ENCODE measurements at places on chromosomes 5 and 9.

DNA sequence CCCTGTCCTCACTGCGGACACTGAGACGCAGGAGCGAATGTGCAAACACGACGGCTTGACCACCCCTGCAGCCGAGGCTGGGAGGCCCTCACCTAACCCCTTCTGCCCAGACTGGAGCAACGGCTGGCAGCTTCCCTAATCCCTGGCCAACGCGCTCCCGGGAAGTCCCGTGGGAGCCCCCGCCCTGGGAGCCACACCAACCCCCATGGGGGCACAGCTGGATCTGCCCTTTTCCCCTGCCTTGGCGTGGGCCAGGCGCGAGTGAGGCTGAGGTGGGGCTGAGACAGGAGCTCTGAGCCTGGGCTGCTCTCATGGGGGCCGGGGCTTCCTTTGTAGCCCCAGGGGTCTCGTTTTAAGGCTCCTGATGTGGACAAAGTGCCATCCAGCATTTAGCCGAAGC is 4.6 kb upstream of the DNLZ start:
- H3K4me3 ChIP-seq, result no peak overlapping the region
- no peak for DNase-seq
- peaks cover 2% of the 10 kb centered on the region for H3K27me3 ChIP-seq
- H3K27ac ChIP-seq, result no peak overlapping the region
- peaks cover 34% of the 10 kb centered on the region for H3K4me1 ChIP-seq
- peaks cover 39% of the 10 kb centered on the region for H3K36me3 ChIP-seq

- no peak for DNase-seq
- H3K4me3 ChIP-seq, result no peak overlapping the region
- no peaks in the 10 kb centered on the region for H3K36me3 ChIP-seq
- no peak overlapping the region for H3K27ac ChIP-seq
- H3K4me1 ChIP-seq, result no peaks in the 10 kb centered on the region
Measured at GRCh38 chr5:37771731-37772130, 68.1 kb downstream of the GDNF start.

DNA sequence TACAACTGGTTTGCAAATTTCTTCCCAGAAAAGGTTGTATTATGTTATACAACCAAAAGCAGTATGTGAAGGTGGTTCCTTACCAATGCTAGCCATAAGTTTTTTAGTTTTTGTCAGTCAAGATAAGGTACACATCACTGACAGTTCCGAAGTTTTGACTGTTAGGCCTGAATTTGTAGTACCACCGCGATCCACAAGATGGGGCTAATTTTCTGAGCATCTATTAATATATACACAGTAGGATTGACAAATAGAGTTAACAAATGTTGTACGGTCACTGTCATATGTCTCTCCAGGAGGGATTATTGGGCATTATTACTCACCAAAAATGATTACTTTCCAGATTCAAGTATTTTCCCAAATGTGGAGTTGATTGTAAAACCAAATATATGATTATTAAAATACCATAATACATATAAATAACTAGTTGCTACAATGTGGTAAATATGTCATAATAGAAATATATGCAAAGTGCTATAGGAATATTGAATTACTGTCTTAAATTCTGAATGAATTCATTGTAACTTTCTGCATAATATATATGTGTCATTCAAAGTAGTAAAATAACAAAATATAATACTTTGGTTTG is 28.4 kb upstream of the LRRC19 start:
- peak; percentile 82 for DNase-seq
- no peak overlapping the region for H3K4me3 ChIP-seq
- H3K27me3 ChIP-seq, result no peaks in the 10 kb centered on the region
- no peaks in the 10 kb centered on the region for H3K4me1 ChIP-seq
- no peak overlapping the region for H3K27ac ChIP-seq

- H3K27ac ChIP-seq, result no peak overlapping the region
- no peak overlapping the region for H3K4me3 ChIP-seq
- H3K36me3 ChIP-seq, result no peaks in the 10 kb centered on the region
- DNase-seq, result no peak
Measured at GRCh38 chr9:35962126-35962906, 4.4 kb upstream of the OR2S2 start.

- no peak overlapping the region for H3K4me3 ChIP-seq
- no peak for DNase-seq
- H3K27me3 ChIP-seq, result no peaks in the 10 kb centered on the region
- H3K36me3 ChIP-seq, result no peaks in the 10 kb centered on the region
- H3K27ac ChIP-seq, result no peak overlapping the region
Measured at GRCh38 chr9:89505911-89506310, 8.0 kb upstream of the SEMA4D start.

DNA sequence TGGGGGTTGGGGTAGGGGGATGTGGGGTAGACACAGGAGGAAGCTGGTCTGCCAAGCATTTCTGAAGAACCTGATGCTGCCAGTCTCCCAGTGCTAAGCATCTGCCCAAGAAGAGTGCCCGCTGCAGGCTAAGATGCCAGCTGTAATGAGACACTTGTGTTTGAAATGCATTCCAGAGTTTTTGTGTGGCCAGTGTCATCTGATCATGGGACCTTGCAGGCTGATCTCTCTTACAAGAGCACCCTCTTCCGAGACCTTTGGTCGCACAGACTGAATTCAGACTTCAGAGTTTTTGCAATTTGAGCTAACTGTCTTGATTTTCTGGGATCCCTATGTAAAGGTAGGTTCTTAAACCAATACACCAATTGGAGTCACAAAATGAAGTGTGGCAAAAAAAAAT is 58.1 kb downstream of the DENND1A start:
- H3K27me3 ChIP-seq, result no peaks in the 10 kb centered on the region
- peak; percentile 50 for DNase-seq
- H3K36me3 ChIP-seq, result no peaks in the 10 kb centered on the region
- no peak overlapping the region for H3K4me3 ChIP-seq
- H3K27ac ChIP-seq, result no peak overlapping the region
- H3K4me1 ChIP-seq, result no peaks in the 10 kb centered on the region

GRCh38 chr5:147507480-147508126 is 2.3 kb downstream of the DPYSL3 start:
- H3K27me3 ChIP-seq, result no peaks in the 10 kb centered on the region
- H3K4me3 ChIP-seq, result peak overlapping the region; percentile 79
- no peaks in the 10 kb centered on the region for H3K36me3 ChIP-seq
- DNase-seq, result no peak
- peaks cover 16% of the 10 kb centered on the region for H3K4me1 ChIP-seq
- peak overlapping the region; percentile 85 for H3K27ac ChIP-seq

DNA sequence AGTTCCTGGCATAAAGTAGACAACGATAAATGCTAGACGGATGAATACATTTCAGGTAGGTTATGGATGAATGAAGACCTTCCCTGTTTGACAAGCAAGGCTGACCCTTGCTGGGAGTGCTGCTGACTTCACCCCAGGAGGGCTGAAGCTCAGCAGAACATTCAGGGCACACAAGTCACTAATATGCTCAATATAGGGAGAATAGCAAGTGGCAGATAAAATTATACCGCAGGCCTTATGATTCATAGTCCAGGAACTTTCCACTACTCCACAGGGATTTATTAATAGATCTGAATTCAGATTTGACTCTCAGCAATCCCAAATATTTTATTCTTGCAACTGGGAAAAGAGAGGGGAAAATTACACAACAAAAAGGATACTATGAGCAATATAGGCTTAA is 38.2 kb upstream of the GRAMD2B start:
- no peaks in the 10 kb centered on the region for H3K4me1 ChIP-seq
- no peaks in the 10 kb centered on the region for H3K36me3 ChIP-seq
- no peaks in the 10 kb centered on the region for H3K27me3 ChIP-seq
- H3K27ac ChIP-seq, result no peak overlapping the region
- no peak overlapping the region for H3K4me3 ChIP-seq

GRCh38 chr9:251398-251797 is 36.7 kb downstream of the DOCK8 start:
- H3K4me1 ChIP-seq, result no peaks in the 10 kb centered on the region
- H3K36me3 ChIP-seq, result no peaks in the 10 kb centered on the region
- H3K27ac ChIP-seq, result no peak overlapping the region
- H3K27me3 ChIP-seq, result no peaks in the 10 kb centered on the region

DNA sequence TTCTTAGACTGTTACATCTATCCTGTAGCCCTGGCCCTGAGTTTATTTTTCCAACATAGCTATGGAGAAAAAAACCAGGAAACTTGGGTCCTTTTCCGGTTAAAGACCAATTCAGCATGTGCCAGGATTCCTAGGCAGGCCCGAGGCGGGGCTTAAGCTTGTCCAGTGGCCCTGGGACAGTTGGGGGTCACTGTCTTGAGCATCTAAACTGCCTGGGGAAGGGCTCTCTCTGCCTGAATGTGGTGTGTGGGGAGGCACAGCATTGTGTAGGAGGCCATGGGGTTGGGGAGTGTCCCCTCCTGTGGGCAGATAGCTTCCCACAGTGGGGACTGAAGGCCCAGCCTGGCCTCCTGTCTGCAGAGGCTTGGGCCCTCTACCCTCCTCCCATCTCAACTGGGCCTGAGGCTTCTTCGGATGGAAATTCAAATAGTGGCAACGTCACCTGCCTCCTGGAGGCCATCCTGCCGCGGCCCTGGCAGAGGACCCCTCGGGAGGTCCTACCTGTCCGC is 88.8 kb downstream of the PHF2 start:
- H3K27me3 ChIP-seq, result no peaks in the 10 kb centered on the region
- DNase-seq, result no peak
- no peak overlapping the region for H3K4me3 ChIP-seq
- no peaks in the 10 kb centered on the region for H3K4me1 ChIP-seq
- no peak overlapping the region for H3K27ac ChIP-seq

DNA sequence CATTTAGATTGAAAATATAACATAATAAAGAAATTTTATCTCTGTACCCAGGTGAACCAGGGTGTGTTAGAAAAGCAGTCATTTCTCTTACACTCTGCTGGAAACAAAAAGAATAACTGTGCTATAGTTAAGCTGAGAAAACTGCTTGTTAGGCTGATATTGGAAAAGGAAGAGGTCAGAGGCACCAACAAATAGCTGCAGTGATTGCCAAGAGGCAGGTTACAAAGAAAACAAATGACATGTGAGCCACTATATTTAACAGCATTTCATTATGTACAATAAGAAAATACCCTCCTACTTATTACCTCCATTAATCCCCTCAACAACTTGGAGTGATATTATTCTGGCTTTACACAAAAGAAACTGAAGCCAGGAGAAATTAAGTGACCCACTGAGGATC is 607.9 kb upstream of the TLE4 start:
- no peaks in the 10 kb centered on the region for H3K4me1 ChIP-seq
- H3K4me3 ChIP-seq, result no peak overlapping the region
- H3K27me3 ChIP-seq, result no peaks in the 10 kb centered on the region
- no peaks in the 10 kb centered on the region for H3K36me3 ChIP-seq
- H3K27ac ChIP-seq, result no peak overlapping the region
- peak; percentile 7 for DNase-seq

GRCh38 chr5:142122121-142122520 is 13.5 kb downstream of the NDFIP1 start:
- no peak overlapping the region for H3K4me3 ChIP-seq
- H3K27ac ChIP-seq, result no peak overlapping the region
- H3K4me1 ChIP-seq, result peaks cover 8% of the 10 kb centered on the region
- DNase-seq, result no peak
- H3K27me3 ChIP-seq, result no peaks in the 10 kb centered on the region
- no peaks in the 10 kb centered on the region for H3K36me3 ChIP-seq

- no peak overlapping the region for H3K27ac ChIP-seq
- H3K4me3 ChIP-seq, result no peak overlapping the region
- no peak for DNase-seq
- no peaks in the 10 kb centered on the region for H3K27me3 ChIP-seq
- H3K4me1 ChIP-seq, result no peaks in the 10 kb centered on the region
Measured at GRCh38 chr5:62494772-62495171, 82.2 kb downstream of the IPO11 start.

DNA sequence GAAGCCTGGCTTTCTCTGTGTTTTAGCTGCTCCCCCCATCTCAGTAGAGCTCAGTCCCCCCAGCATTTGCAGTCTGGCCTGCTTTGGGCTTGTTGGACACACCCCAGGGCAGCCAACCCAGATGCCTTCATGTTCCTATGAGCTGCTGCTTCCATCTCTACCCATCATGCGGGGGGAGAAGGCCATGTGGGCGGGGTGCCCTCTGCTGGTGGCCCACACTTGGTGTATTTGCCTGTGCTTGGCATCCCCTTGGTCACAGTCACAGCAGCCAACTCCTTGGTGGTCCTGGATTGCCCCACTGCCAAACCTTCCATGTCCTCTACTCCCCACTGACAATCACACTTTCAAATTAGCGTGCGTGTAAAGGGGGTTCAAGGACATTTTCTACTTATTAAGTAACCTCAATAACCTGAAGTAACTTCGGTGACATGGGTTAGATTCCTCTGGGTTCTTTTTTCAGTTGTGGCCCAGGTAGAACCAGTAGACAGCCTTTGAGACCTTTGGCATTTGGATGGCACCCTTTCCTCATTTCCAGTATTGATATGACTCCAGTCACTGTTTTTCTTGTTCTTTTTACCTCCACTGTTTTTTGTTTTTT is 42.8 kb downstream of the SNX30 start:
- H3K27me3 ChIP-seq, result no peaks in the 10 kb centered on the region
- no peak for DNase-seq
- H3K36me3 ChIP-seq, result no peaks in the 10 kb centered on the region

- no peaks in the 10 kb centered on the region for H3K4me1 ChIP-seq
- H3K36me3 ChIP-seq, result no peaks in the 10 kb centered on the region
- DNase-seq, result no peak
- no peak overlapping the region for H3K4me3 ChIP-seq
Measured at GRCh38 chr5:99005506-99005905, 76.7 kb upstream of the CHD1 start.

GRCh38 chr5:127744241-127744640 is 41.0 kb downstream of the CCDC192 start:
- H3K27ac ChIP-seq, result no peak overlapping the region
- no peaks in the 10 kb centered on the region for H3K27me3 ChIP-seq
- no peak for DNase-seq
- no peaks in the 10 kb centered on the region for H3K36me3 ChIP-seq
- H3K4me1 ChIP-seq, result no peaks in the 10 kb centered on the region
- no peak overlapping the region for H3K4me3 ChIP-seq

- no peaks in the 10 kb centered on the region for H3K4me1 ChIP-seq
- no peak for DNase-seq
- H3K36me3 ChIP-seq, result no peaks in the 10 kb centered on the region
- peaks cover 3% of the 10 kb centered on the region for H3K27me3 ChIP-seq
- H3K4me3 ChIP-seq, result no peak overlapping the region
Measured at GRCh38 chr9:136777359-136777758, 13.0 kb upstream of the LCN15 start.

GRCh38 chr5:56751572-56752313 is 63.6 kb upstream of the MAP3K1 start:
- H3K36me3 ChIP-seq, result no peaks in the 10 kb centered on the region
- no peak for DNase-seq
- no peaks in the 10 kb centered on the region for H3K27me3 ChIP-seq
- no peak overlapping the region for H3K27ac ChIP-seq
- no peaks in the 10 kb centered on the region for H3K4me1 ChIP-seq

GRCh38 chr9:37243588-37244345 is 123.4 kb downstream of the ZCCHC7 start:
- H3K36me3 ChIP-seq, result no peaks in the 10 kb centered on the region
- no peaks in the 10 kb centered on the region for H3K27me3 ChIP-seq
- H3K4me3 ChIP-seq, result no peak overlapping the region
- H3K4me1 ChIP-seq, result no peaks in the 10 kb centered on the region
- H3K27ac ChIP-seq, result no peak overlapping the region

DNA sequence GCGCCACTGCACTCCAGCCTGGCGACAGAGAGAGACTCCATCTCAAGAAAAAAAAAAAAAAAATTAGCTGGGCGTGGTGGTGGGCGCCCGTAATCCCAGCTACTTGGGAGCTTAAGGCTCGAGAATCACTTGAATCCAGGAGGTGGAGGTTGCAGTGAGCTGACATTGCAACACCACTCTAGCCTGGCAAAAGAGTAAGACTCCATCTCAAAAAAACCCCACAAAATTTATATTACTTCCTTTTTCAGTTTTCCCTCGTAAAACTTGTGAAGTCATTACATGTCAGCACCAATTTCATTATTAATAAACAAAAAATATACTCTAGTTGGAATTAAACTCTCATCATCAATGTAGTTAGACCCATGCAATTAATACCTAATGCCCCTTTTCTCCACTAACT is 43.9 kb downstream of the SHLD3 start:
- H3K27ac ChIP-seq, result no peak overlapping the region
- H3K4me1 ChIP-seq, result no peaks in the 10 kb centered on the region
- H3K4me3 ChIP-seq, result no peak overlapping the region
- peaks cover 8% of the 10 kb centered on the region for H3K36me3 ChIP-seq
- DNase-seq, result no peak
